ENCODE measurements at places on chromosomes 12 and 14.

GRCh38 chr12:13090054-13090453, 13.4 kb downstream of the GSG1 start:
- no peak for DNase-seq

GRCh38 chr12:119630223-119630780, 36.7 kb downstream of the TMEM233 start:
- DNase-seq, result no peak

DNA sequence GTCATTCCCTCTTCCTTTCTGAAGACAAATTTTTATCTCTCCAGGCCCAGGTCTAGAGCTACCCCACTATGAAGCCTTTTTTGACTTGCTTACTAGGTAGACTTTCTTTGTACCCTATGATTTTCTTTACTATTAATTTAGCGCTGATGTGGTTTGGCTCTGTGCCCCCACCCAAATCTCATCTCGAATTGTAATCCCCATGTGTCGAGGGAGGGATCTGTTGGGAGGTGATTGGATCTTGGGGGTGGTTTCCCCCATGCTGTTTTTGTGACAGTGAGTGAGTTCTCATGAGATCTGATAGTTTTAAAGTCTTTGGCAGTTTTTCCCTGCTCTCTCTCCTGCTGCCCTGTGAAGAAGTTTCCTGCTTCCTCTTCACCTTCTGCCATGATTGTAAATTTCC, 118.1 kb downstream of the SLC38A1 start:
- DNase-seq, result no peak

- no peak for DNase-seq
These were observed 36.8 kb downstream of the DAD1 start for GRCh38 chr14:22552001-22552826.

DNA sequence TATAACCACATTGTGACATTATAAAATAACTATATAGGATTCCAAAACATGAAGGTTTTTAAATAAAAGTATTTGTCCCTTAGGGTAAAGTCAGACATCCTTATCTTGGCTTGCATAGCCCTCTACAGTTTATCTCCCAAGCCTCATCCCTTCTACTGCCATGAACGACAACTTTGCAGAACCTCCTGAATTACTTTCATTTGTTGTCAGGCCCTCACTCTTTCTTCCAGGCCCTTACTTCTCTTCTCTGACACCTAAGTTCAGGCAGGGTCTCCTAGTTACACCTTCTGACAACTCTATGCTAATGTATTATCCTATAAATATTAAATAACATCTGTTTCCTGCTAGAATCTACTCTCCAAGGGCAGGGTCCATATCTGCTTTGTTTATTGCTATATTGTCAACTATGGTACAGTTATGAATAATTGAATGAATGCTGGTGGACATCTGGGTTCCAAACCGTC, 115.7 kb upstream of the MDM1 start:
- DNase-seq, result no peak

- DNase-seq, result no peak
These were observed 63.5 kb downstream of the PRMT8 start for GRCh38 chr12:3554371-3555115.

DNA sequence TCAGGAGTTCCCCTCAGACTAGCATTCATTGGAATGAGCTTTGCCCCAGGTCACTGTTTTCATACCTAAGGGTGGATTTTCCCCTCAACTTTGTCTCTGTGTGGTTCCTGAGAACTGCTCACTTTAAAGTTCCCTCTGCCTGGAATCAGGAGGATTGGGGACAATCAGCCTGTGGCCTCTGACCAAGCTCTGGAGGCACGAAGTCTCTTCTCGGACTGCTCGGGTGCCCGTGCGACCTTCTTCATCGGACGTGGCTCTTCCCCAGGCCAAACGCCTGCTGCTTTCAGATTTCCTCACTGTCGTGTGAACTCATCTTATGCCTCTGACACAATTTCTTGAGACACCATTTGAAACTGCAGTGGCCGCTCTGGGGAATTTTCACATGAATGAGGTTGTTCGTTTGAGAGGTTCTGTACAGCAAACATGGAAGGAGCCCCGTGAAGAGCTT, 153.7 kb upstream of the PZP start:
- no peak for DNase-seq

DNA sequence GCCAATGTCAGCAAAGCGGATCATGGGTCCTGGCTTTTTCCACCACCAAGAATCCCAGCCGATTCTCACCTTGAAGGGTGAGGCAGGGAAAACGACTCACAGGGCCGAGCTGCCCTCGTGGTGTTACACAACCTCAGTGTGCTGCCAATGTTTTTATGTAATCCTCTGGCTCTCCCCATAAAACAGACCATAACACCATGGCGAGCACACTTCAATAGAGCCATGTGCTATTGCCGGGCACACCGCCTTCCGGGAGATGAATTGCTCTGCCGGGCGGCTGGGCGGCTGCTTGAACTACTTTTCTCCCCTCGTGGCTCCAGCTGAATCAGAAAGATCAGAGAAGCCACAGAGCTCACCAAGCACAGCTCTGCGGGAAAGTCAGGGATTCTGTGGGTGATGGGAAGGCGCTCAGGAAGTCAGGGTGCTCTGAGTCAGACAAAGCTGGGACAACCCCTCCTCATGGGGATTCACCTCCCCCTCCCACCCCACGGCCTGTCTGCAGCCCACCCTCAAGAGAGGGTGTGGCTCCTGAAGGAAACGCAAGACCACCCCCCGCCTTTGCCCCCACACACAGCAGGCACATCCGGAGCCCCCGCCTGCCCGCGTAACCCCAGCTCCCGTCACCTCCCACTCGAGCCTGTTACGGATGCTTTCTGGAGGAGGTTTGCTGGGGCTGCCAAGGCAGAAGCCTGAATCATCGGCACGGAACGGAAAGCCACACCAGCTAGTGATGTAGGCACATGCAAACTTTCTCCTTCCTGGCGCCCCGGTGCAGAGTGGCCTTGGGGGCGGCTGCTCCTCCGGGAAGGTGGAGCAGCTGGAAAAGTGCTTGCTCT, 1.8 kb downstream of the GALNT9 start:
- no peak for DNase-seq

- no peak for DNase-seq
These were observed 4.4 kb upstream of the HCFC2 start for GRCh38 chr12:104059963-104060362.

GRCh38 chr12:128019996-128020544, 246.9 kb upstream of the TMEM132C start:
- DNase-seq, result no peak

GRCh38 chr12:108371801-108372344, 32.8 kb upstream of the CMKLR1 start:
- DNase-seq, result no peak

DNA sequence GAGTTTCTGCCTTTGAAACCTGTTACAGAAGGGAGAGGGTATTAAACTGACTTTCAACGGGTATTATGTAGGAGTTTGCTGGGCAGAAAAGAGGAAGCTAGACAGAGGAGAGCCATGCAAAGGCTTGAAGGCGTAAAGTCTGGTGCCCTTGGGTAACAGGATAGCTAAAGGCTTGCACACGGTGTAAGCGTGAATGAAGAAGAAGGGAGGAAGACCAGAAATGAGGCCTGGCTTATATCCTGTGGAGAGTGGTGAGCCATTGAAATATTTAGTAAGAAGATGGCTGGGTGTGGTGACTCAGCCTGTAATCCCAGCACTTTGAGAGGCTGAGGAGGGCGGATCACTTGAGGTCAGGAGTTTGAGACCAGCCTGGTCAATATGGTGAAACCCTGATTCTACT, 22.6 kb downstream of the SUDS3 start:
- DNase-seq, result no peak

GRCh38 chr12:1267243-1267642, 276.2 kb downstream of the ERC1 start:
- DNase-seq, result no peak

DNA sequence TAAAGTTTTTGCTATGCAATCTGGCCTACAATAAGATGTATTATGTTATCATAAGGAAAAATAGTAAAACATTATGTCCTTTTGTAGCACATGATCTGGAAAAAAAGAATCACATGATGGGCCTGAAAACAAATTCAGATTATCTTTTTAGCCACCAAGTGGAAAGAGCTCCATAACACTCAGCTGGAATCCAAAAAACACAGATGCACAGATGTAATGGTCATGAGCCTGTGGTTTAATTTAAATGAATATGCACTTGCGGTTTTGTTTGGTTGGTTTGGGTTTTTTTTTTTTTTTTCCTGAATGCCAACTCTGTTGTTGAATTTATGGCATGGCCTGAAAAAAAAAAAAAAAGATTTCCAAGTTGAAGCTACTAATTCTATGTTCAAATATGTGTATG, 4.1 kb downstream of the KCNC2 start:
- DNase-seq, result no peak

DNA sequence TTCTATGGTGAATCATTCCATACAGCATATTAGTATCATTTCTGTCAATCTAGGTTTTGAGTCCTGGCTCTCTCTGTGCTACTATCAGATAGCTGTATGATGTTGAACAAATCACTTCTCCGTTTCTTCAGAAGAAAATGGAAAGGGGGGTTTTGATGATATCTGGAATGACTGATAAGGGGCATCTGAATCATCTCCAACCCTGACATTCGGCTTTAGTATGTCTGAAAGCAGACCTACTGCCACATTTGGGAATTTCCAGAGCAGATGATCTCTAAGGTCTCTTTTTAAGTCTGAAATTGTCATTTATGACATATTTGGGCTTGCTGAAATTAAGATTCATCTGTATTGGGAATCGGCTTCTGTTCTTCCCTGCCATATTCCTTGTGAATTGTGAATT, 10.1 kb downstream of the MLF2 start:
- no peak for DNase-seq

- DNase-seq, result no peak
These were observed 24.3 kb downstream of the VEZT start for GRCh38 chr12:95241761-95242506.

- DNase-seq, result no peak
These were observed 76.9 kb upstream of the SRSF5 start for GRCh38 chr14:69690042-69690441.

DNA sequence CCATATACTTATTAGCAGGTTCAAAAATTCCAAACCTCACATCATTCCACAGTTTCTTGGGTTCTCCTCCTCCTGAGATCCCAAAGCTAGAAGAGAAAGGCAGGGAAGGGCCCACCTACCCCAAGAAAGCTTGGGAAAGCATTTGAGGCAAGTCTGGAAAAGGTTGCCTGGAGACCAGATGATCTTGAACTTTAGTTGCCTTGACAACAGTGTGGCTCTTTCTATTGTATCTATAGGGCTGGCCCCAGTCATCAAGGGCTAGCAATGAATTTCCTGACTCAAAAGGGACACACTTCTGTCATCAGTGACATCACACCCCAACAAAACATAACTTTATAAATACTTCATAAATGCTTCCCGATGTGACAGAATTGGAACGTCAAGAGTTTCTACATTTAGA, 40.0 kb downstream of the ZFYVE1 start:
- no peak for DNase-seq

- DNase-seq, result peak; percentile 58
These were observed 122.3 kb upstream of the NTF3 start for GRCh38 chr12:5309654-5310053.

DNA sequence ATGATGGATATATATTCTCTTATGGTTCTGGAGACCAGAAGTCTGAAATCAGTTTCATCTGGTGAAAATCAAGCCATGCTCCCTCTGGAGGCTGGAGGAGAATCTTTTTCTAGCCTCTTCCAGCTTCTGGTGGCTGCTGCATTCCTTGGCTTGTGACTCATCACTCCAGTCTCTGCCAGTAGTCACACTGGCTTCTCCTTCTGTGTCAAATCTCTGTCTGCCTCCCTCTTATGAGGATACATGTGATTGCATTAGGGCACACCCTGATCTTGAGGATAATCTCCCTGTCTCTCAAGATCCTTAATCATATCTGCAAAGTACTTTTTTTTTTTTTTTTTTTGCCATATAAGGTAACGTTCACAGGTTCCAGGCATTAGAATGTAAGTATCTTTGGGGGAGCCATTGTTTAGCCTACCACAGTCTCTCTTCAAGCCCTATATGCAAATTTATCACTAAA, 17.7 kb downstream of the DNAL1 start:
- DNase-seq, result peak; percentile 1

GRCh38 chr12:69732088-69732487, 6.6 kb upstream of the RAB3IP start:
- DNase-seq, result no peak

GRCh38 chr14:85536833-85537190, 6.9 kb downstream of the FLRT2 start:
- DNase-seq, result no peak

DNA sequence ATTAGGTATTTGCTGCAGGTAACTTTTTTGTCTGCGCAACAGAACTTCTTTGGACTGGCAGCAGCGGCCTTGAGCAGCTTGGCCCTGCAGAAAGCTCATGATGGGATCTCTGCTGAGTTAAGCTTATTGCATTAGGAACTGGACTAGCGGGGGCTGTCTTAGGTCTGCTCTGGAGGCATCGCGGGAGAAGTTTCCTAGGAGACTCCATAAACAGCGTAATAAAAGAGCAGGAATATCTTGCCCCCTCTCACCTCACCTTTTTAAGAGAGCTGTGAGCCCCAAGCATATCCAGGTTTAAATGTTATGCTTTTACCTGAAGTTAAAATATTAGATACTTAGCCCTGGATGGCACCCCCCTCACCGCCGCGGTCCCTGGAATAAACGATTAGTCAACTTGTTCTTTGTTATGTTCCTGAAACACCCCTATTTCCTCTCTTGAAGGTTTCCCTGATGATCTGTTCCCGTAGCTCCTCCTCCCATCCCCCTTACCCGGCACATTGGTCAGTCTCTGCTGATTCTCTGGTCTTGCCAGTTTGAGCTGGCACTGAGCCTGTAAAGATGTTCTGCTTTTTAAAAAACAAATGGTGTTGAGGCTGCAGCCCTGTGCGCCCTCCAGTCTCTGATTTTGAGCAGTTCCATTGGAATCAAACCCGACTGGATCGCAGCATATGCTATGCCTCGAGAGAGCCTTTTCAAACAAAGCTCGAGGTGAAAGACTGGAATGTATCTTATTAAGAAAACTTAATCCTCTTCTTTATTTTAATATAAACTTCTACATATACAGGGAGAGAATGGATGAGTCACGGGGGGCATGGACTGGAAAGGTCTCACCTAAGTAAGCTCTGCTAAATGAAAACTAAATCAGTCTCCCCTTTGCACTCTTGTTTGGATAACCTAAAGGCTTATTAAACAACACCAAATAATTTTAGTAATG, 1.9 kb downstream of the MLXIP start:
- DNase-seq, result peak; percentile 4

- DNase-seq, result no peak
These were observed 262.1 kb upstream of the PWP1 start for GRCh38 chr12:107423531-107423930.

DNA sequence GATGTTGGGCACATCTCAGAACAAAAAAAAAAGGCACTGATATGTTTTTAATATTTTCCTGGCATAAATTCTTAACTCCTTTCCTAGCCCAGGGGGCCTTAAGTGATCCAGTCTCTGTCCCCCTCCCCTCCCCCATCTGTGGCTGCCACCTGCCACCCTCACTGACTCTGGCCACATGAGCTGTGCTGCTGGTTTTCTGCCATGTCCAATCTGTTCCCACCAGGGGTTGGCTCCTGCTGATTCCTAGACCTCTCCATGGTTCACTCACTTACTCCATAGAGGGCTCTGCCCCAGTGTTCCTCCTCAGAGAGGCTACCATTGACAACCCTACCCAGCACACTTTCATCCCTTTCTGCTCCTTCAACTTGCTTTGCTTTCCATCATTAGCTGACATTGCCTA, 163.3 kb downstream of the SSPN start:
- DNase-seq, result no peak

Data from NCI-H146 (cell line).